ENCODE measurements at places on chromosomes 11 and 22.

DNA sequence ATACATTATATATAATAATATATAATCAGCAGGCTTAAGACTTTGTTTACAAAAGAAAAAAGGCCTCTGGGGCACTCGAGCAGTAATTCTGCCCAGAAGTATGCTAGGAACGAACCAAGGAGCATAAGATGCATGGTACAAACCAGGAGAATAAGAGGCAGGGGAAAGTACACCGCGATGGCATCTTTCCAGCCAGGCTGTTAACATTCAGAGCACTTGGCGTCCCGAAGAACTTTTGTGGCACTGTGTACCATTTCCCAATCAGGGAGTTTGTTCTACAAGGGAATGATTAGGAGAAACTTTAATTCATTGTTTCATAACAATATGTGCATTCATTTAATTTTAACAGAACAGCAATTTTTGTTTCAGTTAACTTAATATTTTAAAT lies 125.1 kb downstream of the WT1 start:
- no peak for DNase-seq

- no peak for DNase-seq
Measured at GRCh38 chr22:44944883-44945601, 64.8 kb downstream of the PHF21B start.

DNA sequence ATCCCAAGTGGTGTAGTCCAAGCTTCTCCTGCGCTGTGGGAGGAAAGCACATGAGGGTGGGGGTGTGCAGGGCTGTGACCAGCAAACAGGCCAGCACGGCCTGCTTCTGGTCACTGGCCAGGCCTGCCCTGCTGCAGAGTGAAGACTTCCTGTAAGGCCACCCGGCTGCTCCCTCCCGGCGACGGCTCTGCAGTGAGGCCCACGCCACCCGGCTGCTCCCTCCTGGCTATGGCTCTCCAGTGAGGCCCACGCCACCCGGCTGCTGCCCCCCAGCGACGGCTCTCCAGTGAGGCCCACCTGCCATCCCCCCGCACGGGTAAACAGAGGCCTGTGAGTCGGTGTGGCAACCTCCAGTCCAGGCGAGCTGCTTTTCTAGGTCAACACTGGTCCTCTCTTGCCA lies 31.4 kb upstream of the BRSK2 start:
- DNase-seq, result no peak

GRCh38 chr11:10528121-10528520 lies 12.9 kb downstream of the RNF141 start:
- DNase-seq, result no peak

- no peak for DNase-seq
Measured at GRCh38 chr22:28143961-28144745, 225.1 kb upstream of the PITPNB start.

- no peak for DNase-seq
Measured at GRCh38 chr22:23061471-23062280, 8.6 kb upstream of the GNAZ start.

GRCh38 chr11:61546663-61547062 lies 34.2 kb downstream of the SYT7 start:
- no peak for DNase-seq

DNA sequence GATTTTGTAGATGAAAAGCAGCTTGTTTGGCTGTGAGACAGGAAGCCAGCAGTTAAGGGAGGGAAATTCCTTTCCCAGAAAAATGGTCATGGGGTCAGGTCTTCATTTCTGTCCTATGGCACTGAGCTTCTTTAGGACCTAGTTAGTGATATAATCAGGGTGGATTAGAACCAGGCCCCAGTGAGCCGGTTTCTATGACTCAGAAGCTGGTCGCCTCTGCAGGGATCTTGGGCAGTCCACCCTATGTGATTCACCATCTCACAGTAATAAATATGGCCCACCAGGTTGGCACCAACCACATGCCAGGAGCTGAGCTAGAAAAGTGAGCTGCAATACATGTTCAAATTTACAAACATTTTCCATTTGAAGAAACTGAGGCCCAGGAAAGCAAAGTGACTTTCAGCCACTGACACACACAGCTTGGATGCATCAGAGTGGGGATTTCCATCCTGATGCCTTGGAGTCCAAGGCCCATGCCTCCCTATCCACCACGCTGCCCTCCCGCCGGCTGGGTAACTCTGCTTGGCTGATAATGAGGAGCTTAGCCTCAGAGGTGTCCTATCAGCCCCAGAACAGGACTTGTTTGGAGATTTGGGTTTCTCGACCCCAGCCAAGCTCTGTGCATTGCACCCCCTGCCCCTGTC lies 42.0 kb downstream of the CD82 start:
- DNase-seq, result no peak

DNA sequence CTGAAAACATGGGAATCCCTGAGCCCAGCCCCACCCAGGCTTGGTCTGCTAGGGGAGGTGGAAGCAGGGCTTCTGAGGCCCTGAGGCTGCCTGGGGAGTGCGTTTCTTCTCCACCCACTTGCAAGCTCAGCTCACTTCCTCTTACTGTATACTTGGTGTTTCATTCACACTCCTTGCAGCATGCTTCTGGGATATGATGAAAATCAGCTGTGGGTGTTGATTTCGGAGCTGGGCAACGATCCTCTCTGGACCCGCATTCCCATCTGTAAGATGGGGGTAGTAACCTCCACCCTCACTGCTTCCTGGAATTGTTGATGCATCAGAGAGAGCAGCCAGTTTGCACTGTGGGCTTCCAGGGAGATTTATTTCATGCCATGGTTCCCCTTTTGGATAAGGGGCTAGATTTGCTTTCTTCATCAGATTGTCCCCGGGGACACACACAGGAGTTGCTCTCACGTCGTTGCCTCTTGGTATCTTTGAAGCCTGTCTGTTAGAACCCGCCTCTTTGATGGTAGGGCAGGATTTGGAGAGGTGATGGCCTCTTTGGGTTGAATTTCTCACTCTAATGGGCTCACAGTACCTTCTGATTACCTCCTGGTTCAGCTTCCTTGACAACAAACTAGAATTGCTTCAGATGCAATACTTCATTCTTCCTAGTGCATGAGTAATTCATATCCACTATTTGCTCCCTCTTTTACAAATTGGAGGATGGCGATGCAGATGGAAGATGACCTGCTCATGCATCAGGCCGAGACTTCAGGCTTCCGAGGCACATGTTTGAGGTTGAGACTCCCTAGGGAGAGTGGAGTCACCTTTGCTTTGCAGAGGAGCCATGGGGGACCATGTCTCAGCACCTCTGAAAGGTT lies 40.4 kb downstream of the BCR start:
- DNase-seq, result no peak

- DNase-seq, result no peak
Measured at GRCh38 chr11:117720061-117720511, 76.9 kb downstream of the DSCAML1 start.
